ENCODE measurements at places on chromosomes 6 and 20.

DNA sequence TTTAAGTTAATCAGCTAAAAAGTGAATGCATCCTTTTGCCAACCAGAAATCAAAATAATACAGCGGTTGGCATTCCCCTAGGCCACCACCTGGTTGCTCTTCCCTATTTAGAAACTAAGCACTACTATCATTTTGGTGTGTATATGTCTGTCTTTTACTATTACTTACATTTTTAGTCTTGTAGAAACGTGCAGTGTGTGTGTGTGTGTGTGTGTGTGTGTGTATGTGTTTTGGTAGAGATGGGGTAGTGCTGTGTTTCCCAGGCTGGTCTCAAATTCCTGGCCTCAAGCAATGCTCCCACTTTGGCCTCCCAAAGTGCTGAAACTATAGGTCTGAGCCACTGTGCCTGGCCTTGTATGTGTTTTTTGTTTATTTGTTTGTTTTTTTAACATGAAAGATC lies 27.4 kb downstream of the MYO6 start:
- no peak for DNase-seq

DNA sequence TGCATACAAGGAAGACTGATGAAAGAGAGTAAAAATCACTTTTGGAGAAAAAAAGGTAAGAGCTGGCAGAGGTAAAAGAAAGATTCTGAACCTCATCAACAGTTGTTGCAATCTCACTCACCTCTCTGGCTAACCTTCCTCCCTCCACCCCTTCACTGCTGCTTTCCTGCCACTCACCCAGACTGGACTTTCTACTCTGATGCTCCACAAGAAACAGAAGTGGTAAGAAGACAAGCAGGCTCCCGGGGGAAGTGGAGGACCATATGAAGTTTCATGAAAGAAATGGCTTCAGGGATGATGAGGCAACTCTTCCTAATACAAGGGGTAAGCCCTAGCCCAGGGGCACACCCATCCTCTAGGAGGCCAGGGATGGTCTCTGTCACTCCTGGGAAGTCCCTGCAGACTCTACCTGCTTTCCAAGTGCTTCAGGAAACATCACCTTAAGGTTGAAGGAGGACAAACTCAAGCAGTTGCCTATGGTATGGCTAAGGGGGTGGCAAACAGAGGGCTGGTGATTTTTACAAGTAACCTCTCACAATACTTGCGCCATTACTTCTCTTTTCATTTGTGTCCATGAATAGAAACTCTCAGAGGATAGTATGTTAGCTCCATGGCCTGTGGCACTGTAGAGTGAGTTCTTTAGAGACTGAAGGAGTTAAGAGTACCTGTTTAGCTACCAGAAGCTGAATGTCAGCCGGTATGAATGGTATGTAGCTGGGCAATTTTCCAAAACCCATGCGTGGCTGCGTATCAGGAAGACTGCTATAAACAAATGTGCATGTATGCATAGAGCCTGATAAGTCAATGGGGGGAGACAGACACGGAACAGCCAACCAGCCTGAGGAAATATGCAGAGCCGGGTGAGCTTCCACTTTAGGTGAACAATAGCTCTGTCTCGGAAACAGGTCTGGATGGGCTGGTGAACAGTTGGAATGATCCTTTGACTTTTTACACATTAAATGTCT lies 112.0 kb downstream of the BACH2 start:
- DNase-seq = no peak

- DNase-seq = peak; percentile 79
These were observed at the start of gene TFAP2C for GRCh38 chr20:56628873-56629463. TSS of gene TFAP2C (plus strand) at chr20:56629306. CDS start at chr20:56629545, 239 bp downstream.

DNA sequence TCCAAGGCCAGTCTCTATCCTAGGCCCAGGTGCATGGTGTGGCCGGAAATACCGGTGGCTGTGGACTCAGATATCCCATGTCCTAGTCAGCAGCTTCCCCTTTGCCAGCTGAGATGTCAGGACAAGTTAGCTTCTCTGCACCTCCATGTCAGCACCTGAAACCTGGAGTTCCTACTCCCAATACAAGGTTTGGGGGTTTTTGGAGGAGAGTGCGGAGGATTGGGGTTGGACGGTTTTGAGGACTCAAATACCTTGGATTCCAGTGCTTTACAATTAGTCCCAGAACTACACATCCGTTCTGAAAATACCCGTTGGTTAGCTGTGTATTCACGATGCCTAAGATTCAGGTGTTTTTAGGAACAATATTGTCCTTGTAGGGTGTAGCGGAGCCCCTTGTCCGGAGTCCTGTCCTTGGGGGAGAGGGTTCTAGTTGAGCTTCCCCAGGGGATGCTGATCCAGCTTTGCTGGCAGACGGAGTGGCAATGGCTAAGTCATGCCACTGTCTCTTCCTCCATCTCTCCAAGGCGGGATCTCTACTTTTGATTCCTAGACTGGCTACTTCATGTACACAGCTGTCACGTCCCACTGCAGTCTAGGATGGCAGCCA lies 45.0 kb downstream of the ADNP start:
- DNase-seq = no peak

DNA sequence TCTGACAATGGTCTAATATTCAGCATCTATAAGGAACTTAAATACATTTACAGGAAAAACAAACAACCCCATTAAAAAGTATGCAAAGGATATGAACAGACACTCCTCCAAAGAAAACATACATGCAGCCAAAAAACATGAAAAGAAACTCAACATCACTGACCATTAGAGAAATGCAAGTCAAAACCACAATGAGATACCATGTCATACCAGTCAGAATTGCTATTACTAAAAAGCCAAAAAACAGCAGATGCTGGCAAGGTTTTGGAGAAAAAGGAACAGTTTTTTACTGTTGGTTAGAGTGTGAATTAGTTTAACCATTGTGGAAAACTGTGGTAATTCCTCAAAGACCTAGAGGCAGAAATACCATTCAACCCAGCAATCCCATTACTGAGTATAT lies 339.0 kb upstream of the ADGRB3 start:
- DNase-seq = no peak

DNA sequence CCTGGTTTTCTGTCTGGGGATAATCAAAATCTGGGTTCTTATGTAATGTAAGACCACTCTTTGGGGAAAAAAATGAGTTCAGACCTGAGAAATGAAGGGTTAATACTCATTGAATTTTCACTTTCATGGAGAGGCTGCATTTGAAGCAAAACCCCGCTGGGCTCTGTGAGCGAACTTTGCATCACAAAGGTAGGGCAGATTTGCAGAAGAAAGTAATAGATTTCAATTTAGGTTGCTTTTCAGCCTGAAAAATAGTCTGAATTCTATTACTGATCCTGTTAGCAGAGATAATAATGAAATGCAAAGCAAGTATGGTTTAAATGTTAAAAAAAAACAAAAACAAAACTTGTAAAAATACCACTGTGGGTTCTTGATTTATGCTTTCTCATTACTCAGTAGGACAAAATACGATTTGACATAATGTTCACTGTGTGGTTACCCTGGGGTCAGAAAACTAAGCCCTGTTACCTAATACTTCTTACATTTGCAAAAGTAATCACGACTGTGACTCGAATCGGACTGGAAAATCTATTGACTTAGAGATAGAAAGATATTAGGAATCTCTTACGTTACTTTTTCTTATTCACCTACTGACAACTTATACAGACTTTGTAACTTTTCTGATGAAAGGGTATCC lies 72.2 kb downstream of the UST start:
- no peak for DNase-seq

DNA sequence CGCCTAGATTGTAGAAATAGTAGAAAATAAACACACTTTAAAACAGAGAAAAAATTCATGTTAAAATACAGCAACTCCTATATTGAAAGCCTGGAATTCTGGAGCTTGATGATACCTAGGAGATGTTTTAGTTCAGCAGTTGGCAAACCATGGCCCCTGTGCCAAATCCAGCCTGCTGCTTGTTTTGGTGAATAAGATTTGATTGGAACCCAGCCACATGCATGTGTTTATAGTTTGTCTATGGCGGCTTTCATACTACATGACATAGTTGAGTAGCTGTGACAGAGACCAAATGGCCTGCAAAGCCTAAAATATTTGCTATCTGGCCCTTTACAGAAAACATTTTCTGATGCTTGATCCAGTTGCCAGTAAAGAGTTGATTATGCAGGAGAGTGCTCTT lies 57.2 kb downstream of the PAX1 start:
- DNase-seq = no peak

DNA sequence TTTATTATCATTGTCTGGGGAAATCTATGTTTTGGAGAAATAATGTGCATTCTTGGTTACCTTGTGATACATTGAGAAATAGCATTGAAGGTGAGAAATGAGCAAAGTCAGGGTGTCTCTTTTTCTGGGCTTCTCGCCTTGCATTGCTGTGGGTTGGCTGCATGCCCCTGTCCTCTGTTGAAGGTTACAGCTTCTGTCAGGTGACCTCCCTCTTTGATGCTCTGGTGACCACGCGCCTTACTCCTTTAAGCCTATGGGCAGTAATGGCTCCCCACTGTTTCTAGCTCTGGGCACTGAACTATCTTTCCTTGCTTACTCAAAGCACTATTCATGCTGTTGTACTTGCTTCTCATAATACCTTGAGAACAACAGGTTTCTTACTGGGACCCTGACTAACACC lies 14.6 kb downstream of the ADGRB3 start:
- DNase-seq = no peak

- no peak for DNase-seq
These were observed 72.3 kb downstream of the SLC16A10 start for GRCh38 chr6:111159633-111160032.

GRCh38 chr6:78810146-78810545 lies 57.2 kb upstream of the IRAK1BP1 start:
- DNase-seq = peak; percentile 61

DNA sequence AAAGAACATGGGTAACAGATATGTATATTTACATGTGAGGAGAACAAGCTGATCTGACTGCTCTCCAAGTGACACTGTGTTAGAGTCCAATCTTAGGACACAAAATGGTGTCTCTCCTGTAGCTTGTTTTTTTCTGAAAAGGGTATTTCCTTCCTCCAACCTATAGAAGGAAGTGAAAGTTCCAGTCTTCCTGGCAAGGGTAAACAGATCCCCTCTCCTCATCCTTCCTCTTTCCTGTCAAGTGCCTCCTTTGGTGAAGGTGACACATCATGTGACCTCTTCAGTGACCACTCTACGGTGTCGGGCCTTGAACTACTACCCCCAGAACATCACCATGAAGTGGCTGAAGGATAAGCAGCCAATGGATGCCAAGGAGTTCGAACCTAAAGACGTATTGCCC lies 5.2 kb downstream of the HFE start:
- DNase-seq = no peak

DNA sequence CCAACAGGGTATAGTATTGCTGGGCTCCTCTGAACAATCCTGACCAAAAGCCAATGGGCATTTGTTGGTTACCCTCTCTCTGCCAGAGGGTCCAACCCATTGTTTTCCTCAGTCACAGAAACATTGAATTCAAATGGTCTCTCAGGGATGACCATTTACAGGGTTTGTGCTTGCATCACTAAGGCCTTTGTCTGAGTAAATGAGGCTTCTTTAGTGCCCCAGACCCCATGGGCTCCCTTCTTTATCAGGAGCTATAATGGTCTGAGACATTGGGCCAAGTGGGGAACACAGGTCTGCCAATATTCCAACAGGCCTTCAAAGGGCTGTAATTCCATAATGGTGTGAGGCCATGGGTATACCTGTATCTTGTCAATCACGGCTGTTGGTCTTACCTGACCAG lies 27.1 kb downstream of the GSTA2 start:
- no peak for DNase-seq

- DNase-seq = peak; percentile 85
These were observed 18.0 kb downstream of the TUBB2A start for GRCh38 chr6:3139090-3139903.

GRCh38 chr6:13159300-13159699 lies 169.0 kb downstream of the TBC1D7 start:
- DNase-seq = no peak

- DNase-seq = no peak
These were observed 569.2 kb downstream of the TFAP2B start for GRCh38 chr6:51387907-51388306.

GRCh38 chr20:59577037-59577808 lies 27.1 kb upstream of the PHACTR3 start:
- no peak for DNase-seq

GRCh38 chr6:40210628-40211056 lies 276.4 kb upstream of the MOCS1 start:
- no peak for DNase-seq

DNA sequence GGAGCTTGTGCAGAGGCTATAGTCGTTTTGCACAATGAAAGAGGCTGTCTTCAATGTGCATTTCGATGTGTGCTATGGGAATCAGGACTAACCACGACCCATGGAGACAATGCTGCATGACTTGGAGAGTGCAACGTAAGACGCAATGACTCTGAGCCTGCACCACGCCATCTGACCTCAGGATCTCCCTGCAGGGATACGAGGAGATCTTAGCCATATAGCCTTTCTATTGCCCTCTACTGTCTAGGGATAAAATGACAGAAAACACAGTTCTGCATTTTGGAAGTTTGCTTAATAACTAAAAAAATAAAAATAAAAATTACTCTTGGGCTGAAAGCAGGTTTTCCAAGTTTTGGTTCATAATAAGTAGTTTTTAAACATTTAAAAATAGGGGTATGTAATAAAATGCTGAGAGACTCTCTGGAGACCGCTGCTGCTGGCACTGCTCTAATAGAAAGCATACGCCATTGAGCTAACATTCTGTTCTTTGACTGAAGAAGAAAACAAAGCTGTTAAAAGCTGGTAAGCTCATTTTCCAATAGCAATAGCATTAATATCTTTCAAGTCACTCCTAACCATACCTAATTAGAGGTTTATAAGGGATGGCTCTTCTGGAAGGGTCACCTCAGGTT lies 87.2 kb downstream of the PDE7B start:
- peak; percentile 26 for DNase-seq

GRCh38 chr6:14826456-14826855 lies 419.4 kb upstream of the JARID2 start:
- DNase-seq = no peak

- DNase-seq = no peak
These were observed 38.4 kb downstream of the LRRC1 start for GRCh38 chr6:53833155-53833554.

DNA sequence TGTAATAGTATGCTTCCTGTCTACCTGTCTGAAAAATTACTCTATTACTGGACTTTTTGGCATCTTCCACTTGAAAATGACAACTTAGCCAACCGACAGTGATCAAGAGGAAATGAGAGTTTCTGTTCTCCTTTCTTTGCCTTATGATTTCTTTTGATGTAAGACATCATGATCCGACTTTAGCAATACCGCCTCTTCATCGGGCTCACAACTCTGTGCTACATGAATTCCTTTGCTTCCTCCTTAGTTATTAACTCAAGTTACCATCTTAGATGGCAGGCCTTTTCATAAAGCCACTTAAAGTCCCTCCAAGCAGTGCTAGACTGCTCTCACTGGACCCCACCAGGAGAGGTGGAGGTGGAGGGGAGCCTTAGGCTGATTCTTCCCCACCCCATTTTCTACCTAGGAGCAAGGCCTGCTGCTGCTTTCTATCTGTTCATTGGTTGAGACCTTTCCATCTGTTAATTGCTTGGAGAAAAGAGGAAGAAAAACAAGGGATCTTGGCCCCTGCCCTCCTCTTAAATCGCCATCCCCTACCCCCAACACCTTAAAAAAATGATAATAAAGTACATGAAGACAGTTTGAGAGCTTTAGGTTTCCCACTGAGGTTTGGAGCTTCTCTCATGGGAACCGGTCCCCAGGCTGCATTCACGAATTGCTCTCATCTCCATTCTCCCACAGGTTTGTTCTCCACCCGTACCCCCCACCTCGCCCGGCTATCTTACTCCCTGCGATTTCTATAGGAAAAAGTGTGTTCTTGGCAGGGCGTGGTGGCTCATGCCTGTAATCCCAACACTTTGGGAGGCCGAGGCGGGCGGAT lies 21.6 kb upstream of the MCM3 start:
- DNase-seq = no peak

- DNase-seq = peak; percentile 47
These were observed at the start of gene BEND3 for GRCh38 chr6:107114926-107115694. TSS of gene BEND3 (minus strand) at chr6:107115515. CDS start at chr6:107099285, 16,230 bp downstream.

GRCh38 chr6:89970072-89970471 lies 75.8 kb downstream of the GJA10 start:
- DNase-seq = no peak

Data from AG08396 (cell line).